GM04504 (cell line): ENCODE measurements at places on chromosomes 6 and 20.

DNA sequence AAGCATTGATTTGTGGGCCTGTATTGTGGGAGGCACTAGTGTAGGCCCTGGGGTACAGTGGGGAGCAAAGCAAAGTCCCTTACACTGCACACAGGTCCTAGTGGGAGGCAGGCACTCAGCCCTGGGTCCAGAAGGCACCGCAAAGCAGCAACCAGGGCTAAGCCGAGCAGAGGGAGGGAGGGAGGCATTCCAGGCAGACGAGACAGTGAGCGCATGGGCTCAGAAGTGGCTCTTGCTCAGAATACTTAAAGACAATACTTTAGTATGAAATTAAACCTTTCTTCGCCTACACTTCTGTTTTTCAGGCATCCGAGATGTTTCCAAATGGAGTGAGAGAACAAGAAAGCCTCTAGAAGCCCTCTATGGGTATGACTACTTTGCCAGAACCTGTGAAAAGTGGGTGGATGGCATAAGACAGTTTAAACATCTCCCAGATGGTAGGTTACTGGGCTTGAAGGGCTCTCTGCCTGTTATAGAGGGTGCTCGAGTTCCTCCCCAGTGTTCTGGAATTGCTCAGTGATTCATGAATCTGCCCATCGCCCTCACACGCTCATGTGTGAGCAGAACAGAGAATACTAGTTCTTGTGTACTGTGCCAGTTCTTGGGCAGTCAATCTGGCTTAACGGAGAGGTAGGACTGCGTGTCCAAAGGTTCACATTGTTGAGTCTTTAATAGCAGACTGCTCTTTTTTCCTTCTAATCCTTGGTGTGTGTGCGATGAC, 18.7 kb downstream of the BPHL start:
- DNase-seq: no peak

DNA sequence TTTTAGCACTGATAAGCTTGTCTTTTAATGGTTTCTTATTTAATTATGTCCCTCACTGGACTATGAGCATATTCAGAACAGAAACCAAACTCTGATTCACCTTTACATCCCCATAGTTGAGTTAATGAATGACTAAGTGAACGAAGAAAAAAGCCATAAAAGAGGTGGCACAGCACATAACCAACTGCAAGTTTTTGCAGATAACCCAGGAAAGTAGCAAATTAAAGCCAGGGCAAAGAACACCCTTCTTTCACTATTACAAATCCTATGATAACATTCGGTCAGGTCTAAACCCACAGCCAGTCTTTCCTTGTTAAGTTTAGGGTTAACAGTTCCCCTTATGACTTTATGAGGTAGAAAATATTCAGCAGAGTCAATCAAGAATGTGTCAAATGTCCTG, 102.7 kb downstream of the RIN2 start:
- no peak for DNase-seq

- no peak for DNase-seq
Observed at GRCh38 chr6:49905296-49905695, 39.0 kb upstream of the CRISP1 start.

DNA sequence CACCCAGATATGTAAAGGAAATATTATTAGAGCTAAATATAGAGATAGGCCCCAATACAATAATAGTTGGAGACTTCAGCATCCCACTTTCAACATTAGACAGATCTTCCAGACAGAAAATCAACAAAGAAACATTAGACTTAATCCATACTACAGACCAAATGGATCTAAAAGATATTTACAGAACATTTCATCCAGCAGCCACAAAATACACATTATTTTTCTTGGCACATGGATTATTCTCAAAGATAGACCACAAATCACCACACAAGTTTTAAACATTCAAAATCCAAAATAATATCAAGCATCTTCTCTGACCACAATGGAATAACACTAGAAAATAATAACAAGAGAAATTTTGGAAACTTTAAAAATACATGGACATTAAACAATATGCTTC, 1159.1 kb upstream of the CITED2 start:
- DNase-seq: no peak

DNA sequence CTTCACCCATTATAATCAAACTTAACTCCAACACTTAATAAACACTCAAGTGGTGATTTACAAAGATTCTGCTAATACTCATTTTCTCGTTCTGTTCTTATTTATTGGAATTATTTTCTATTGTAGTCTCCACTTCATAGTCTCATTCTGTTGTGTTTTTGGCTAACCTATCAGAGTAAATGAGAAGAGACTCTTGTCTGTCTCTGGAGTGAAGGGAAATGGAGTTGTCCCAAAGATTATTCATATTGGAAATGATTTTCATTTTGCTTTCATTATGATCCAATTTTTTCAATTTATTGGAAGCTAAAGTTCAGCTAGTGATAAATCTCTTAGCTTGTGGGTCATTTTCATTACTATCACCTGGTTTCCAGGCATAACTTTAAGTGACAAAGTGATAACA, 454.9 kb upstream of the JAG1 start:
- no peak for DNase-seq

DNA sequence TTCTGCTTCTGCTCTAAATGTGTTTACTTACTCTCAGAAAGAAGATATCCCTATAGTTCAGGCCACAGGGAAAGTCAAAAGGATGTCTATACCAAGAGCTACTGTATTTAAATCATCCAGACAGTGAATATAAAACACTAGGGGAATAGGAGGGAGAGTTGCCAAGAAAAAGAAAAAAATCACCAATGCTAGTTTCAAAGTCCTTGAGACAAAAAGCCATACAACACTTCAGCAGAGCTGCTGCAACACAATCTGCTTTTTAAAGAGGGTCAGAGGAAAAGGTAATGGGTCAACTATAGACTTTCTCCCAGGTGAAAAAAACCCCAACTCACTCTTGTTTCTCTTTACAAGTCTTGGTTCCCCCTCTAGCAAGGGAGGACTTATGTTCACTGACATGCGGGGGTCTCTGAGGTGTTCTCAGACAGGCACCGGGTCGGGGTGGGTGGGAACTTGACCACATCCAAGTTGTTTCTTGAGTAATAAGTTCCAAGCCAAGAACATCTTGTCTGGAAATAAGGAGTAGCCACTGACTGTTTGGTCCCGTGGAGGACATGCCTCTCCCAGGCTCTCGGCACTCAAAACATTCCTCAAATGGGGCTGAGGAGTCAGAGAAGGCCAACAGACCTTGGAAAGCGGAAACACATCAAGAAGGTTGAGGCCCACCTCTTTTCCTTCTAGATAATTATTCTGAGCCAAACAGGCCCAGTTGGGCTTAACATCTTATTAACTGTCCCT, 47.7 kb downstream of the GJA10 start:
- DNase-seq: no peak

GRCh38 chr6:158373214-158373613, 60.9 kb downstream of the TULP4 start:
- no peak for DNase-seq

GRCh38 chr6:16223362-16223761, 15.0 kb upstream of the GMPR start:
- DNase-seq: no peak

- DNase-seq: peak; percentile 71
Observed at GRCh38 chr6:135212020-135212806, 31.1 kb downstream of the MYB start.

- peak; percentile 91 for DNase-seq
Observed at GRCh38 chr6:148997865-148998264, 251.0 kb downstream of the UST start.

DNA sequence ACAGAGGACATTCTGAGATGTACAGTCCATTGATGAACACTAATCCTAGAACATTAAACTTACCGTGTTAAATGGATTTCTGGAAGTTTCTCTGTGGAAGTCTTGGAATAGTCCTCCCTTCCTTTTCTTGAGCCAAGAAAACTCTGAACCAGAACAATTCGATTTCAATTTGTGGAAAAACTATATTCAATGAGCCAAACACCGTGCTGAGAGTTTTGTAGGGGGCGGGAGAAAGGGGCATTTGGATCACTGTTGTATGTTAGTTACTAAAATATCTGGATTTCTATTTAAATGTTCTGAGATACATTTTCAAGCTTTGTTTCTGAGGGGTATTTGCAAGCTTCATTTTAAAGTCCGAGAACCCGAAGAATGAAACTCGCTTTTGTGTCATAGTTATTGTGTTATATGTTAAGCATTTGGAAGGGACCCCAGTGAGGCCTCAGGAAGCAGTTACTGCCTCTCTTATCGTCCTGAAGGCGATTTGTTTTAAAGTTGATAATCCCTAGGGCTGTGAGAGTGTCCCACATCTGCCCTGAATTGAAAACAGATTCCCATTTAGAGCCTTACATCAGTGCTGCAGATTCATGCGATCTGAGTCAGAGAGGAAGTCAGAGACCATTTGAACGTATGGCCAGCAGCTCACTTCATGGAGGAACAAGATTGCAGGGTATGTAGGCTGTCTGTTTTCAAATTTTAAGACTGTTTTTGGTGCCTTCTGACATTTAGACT, 70.8 kb upstream of the SASH1 start:
- DNase-seq: peak; percentile 95

DNA sequence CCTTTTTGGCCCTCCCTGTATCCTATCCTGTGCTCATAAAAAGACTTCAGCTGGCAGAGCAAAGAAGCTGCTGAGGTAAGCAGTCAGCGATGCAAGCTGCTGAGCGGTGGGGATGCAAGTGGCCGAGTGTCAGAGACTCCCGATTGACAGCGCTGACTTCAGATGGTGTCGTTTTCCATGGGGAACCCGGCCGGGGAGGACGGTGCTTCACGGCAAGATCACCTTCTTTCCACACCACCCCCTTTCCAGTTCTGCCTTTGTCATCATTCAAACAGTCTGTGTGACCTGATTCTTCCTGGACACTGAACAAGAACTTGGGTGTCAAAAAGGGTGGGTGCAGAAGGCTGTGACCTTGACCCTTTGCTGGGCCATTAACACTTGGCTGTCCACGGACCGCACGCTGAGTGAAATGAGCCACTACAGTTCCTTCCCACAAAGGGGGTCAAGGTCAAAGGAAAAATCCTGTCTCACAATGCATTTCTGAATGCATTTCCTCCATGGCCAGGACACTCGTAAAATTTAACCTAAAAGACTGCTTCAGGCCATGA, 52.9 kb upstream of the UNC93A start:
- no peak for DNase-seq

DNA sequence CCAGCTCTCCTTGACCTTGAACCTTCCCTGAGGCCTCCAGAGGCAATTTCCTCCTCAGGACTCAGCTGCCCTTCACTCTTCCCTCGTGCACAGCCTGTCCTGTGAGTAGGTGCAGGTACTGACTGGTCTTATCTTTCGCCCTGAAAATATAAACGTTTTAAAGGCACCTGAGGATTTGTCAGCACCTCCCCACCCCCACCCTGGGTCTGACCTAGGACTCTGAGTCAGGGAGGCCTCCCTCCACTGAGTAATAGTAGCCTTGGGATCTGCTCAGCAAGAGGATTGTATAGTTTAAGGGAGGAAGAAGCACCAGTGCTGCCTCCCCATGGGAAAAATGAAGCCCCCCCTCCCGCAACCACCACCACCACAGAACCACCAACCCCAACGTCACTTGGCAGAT, 54.6 kb downstream of the PPARD start:
- DNase-seq: no peak

DNA sequence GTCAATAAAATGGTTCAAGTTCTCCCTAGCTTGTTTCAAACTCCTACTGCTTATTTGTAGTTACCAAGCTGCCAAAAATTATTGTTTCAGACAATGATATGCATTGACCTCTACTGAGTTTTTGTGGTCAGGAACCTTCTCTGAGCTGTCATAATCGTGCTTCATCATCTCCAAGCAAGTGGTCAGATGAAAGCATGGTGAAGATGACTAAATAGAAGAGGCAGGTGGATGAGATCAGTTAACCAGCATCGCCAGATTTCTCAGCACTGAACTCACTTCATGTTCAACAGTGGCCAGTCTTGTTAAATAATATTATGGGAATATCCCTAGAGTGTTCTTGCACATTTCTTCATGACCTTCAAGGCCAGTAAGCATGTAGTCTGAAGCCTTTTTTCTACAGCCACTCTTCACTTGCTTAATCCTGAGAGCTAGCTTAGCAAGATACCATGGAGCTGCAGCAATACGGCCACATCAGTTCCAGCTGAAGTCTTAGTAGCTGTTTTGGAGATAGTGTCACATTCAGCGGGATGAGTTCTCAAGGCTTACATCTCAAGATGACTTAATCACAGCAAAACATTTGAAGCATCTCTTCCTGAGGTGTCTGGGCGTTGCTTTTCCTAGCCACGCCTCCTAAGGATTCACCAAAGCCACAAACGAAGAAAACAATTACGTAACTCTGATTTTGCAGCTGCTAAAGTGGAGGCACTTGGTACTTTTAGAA, 101.6 kb upstream of the TMEM30A start:
- peak; percentile 57 for DNase-seq

GRCh38 chr6:144155529-144155928, 5.2 kb downstream of the STX11 start:
- DNase-seq: no peak

- DNase-seq: no peak
Observed at GRCh38 chr20:62580052-62580451, 62.3 kb upstream of the SLCO4A1 start.

DNA sequence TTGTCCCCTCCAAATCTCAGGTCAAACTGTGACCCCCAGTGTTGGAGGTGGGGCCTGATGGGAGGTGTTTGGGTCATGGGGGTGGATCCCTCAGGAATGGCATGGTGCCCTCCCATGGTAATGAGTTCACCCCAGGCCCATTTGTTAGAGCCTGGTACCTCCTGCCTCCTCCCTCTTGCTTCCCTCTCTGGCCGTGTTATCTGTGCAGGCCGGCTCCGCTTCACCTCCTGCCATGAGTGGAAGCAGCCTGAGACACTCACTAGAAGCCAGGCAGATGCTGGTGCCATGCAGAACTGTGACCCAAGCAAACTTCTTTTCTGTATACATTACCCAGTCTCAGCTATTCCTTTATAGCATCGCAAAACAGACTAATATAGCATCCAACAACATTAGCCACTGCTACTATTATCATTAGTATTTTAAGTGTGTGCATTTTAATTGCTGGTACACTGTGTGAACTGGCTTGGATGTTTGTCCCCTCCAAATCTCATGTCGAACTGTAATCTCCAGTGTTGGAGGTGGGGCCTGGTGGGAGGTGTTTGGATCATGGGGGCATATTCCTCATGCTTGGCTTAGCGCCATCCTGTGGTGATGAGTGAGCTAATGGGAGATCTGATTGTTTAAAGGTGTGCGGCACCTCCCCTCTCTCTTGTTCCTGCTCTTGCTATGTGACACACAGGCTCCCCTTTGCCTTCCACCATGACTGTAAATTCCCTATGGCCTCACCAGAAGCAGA, 12.2 kb upstream of the OSER1 start:
- DNase-seq: no peak

DNA sequence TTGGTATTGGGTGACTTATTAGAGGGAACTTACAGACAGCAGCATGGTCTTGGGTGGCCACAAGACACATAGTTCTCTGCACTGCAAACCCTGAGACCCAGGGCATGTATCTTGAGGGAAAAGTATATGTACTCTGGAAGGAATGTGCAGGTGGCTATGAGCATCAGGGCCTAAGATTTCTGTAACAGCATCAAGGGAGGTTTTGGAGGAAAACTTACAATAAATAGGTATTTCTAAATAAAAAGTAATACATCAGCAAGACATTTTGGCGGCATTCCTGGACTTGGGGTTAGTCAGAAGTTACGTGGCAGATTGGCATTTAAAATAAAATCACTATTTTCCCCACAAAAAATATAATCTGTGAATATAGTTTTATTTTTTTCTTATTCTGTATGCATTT, 8.0 kb upstream of the STX7 start:
- DNase-seq: peak; percentile 28

DNA sequence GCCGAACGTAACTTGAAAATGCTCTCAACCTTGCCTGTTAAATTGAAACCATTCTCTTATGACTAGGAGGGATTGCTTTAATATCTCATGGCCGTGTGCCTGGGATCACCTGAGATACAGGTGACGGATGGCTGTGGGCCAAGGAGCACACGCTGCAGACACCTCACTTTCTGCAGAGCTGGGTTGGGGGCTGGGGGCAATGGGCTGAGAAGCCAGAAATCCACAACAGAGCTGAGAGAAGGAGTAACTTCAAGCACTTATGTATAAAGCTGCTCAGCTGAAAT, 170.9 kb downstream of the DTNBP1 start:
- DNase-seq: no peak
